PC-3 (cell line): ENCODE measurements at places on chromosomes 5 and 9. TPM values are rescaled to one million over a fixed set of nuclear protein-coding genes. Genes with fewer than 3 reads are reported as not detected.

DNA sequence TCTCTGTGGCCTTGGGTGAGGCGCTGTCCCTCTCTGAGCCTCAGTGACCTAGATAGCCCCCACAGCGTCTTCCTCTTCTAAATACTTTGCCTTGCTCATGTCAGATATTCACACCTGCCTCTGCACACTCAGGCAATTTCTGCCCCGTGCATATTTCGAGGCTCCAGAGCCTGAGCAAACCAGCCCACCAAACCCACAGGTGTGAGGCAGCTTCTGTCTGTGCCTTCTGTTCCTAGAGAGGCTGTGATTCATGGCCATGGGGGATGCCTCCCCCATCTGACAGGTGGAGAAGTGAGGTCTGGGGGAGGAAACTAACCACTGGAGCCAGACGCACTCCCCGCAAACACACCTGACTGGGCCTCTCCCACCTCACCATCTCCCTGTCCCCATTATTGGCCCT, 42.7 kb upstream of the CPLX2 start:
- H3K36me3 ChIP-seq: no peaks in the 10 kb centered on the region
- no peak overlapping the region for H3K27ac ChIP-seq
- no peaks in the 10 kb centered on the region for H3K27me3 ChIP-seq

Gene ZDHHC12
- total RNA-seq: 82.4 and 86.1 TPM in 2 replicates

DNA sequence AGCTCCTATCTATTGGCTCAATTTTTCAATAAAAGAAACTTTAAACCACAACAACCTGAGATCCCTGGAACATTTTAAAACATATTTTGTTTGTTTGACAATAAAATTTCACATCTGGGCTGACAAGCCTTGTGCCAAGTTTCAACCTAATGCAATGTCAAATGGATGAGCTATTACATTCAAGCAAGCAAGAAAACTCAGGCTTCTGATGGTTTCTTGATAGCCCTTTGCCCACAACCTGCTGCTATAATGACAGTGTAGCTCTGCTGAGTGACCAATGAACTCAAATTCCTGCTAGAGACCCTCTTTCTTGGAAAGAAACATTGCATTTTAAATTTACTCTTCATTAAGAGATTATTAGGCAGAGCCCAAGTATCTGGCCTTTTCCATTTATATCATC, 472.9 kb downstream of the ARHGEF28 start:
- no peaks in the 10 kb centered on the region for H3K36me3 ChIP-seq
- H3K4me3 ChIP-seq: no peak overlapping the region
- no peak for DNase-seq
- H3K27me3 ChIP-seq: no peaks in the 10 kb centered on the region

DNA sequence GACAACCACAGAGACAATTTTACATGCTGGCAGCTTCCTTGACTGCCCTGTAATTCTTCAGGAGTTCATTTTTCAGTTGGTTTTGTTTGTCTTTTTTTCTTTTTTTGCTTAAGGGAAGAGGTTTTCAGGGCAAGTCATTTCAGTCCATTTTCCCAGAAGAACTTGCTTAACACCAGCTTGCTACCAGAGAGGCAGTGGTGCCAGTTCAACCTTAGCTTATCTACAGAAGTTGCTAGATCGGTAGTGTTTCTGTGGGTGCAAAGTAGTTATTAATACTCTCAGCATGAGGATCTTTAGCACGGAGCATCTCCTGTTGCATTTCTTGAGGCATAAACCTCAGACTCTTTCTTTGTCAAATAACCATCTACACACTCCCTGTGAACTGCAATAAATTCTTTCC, 1.1 kb downstream of the SPEF2 start:
- DNase-seq: no peak
- no peak overlapping the region for H3K27ac ChIP-seq
- peaks cover 9% of the 10 kb centered on the region for H3K4me1 ChIP-seq
- no peaks in the 10 kb centered on the region for H3K27me3 ChIP-seq
- no peaks in the 10 kb centered on the region for H3K36me3 ChIP-seq
- H3K4me3 ChIP-seq: peak overlapping the region; percentile 92

- 0 out of 2 replicates have a peak, but pooled peaks cover 6% of the 10 kb centered on the region for H3K4me1 ChIP-seq
- no peaks in the 10 kb centered on the region for H3K27me3 ChIP-seq
- H3K27ac ChIP-seq: no peak overlapping the region
- no peak overlapping the region for H3K4me3 ChIP-seq
- H3K36me3 ChIP-seq: no peaks in the 10 kb centered on the region
Measured at GRCh38 chr5:79964136-79964535, 26.9 kb downstream of the MTX3 start.

DNA sequence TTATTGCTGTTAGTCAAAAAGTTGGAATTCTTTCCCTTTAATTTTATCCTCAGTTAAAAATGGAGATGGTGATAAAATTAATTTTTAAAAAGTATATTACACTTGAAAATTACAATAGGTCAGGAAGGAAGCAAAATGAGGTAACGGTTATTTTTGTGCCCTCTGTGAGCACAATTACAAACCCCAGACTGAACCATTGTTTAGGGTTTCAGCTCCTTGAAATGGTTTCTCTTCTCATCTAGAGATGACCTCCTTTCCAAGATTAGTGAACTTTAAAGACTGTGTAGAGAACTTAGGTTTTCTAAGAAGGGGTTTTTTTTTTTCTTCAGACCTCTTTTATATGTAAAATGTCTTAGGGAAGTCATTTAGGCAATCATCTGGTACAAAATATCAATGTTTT, 126.2 kb upstream of the CHD1 start:
- peaks cover 3% of the 10 kb centered on the region; the same call in 1 of the 2 replicates for H3K4me1 ChIP-seq
- no peaks in the 10 kb centered on the region for H3K36me3 ChIP-seq
- no peaks in the 10 kb centered on the region for H3K27me3 ChIP-seq

Gene N4BP3
- total RNA-seq: 0.36 and 0.86 TPM in 2 replicates

Gene OR1Q1
- not detected in 2 replicates for total RNA-seq

- H3K27me3 ChIP-seq: no peaks in the 10 kb centered on the region
- H3K4me1 ChIP-seq: no peaks in the 10 kb centered on the region
- H3K4me3 ChIP-seq: no peak overlapping the region
- no peak for DNase-seq
- no peaks in the 10 kb centered on the region for H3K36me3 ChIP-seq
- H3K27ac ChIP-seq: no peak overlapping the region
Measured at GRCh38 chr5:32475334-32476097, 31.0 kb upstream of the ZFR start.

Gene MRRF
- 27.0 and 30.2 TPM in 2 replicates for total RNA-seq

GRCh38 chr5:60143942-60144549, 250.5 kb upstream of the PDE4D start:
- H3K36me3 ChIP-seq: no peaks in the 10 kb centered on the region
- H3K4me3 ChIP-seq: no peak overlapping the region
- no peak for DNase-seq
- no peak overlapping the region for H3K27ac ChIP-seq

Gene SAPCD2
- 98.4 and 134 TPM in 2 replicates for total RNA-seq

Gene BAAT
- total RNA-seq: 0.07 TPM in 1 of 2 replicates, not detected in the other

DNA sequence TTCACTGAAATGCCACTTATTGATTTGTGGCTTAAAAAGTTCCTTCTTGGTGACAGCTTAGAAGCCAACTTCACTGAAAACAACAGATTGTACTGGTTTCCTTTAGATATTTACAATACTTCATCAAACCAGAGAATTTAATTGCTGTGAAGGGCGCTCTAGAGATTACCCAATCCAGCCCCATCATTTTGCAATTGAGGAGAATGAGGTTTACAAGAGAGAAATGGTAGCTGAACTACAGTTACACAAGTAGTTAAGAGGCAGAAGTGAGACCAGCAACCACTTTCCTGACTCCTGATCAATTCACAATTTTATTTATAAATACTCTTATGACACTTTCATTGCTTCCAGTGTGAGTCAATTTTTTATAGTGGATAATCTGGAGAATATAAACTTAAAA, 103.5 kb upstream of the APC start:
- no peak overlapping the region for H3K4me3 ChIP-seq
- peaks cover 31% of the 10 kb centered on the region for H3K4me1 ChIP-seq
- H3K36me3 ChIP-seq: no peaks in the 10 kb centered on the region

DNA sequence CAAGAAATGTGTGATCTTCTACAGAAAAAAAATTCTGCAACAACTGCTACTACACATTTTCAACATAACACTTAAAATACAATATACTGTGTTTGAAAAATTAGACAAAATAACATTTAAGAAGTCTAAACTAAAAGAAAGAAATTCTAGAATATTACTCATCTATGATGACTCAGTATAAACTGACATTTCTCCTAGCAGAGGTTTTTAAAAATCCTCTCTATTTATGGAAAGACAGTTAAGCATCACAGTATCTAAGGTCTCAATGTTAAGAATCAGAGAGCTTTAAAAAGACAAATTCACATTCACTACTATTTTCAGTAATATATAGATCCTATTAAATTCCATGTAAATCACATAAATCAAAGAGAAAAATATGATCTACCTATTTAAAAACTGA, 61.3 kb downstream of the NR2F1-AS1 start:
- H3K36me3 ChIP-seq: peaks cover 33% of the 10 kb centered on the region
- DNase-seq: peak; percentile 32
- peaks cover 20% of the 10 kb centered on the region for H3K4me1 ChIP-seq
- H3K4me3 ChIP-seq: no peak overlapping the region
